ENCODE measurements at places on chromosomes 5 and 9.

GRCh38 chr5:111755942-111756381 is 1.0 kb downstream of the NREP start:
- DNase-seq, result no peak

DNA sequence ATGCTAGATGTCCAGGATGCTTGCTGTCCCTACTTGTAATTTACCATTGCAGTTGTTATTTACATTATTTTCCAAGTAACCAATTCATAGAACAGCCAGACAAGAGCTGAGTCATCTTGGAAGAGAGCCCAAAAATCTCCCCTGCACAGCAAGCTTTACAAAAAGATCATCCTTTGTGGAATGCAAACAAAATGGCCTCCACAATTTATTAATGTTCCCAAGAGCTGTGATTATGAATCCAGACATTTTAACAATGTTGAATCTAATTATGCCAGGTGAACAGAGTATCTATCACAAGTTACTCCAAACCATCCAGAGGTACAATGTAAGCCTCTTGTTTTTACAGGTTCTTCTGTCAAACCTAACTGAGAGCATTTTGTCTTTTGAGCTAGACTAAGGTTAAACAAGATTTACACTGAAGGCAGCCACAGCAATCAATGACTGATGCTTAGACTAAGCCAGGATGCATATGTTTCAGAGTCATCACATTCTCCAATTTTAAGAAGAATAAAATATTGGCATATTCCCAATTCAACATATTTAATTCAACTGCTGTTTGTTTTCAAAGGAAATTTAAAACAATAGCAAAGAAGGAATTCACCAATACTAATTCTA is 95.3 kb upstream of the SLC12A2 start:
- DNase-seq, result peak; percentile 48

DNA sequence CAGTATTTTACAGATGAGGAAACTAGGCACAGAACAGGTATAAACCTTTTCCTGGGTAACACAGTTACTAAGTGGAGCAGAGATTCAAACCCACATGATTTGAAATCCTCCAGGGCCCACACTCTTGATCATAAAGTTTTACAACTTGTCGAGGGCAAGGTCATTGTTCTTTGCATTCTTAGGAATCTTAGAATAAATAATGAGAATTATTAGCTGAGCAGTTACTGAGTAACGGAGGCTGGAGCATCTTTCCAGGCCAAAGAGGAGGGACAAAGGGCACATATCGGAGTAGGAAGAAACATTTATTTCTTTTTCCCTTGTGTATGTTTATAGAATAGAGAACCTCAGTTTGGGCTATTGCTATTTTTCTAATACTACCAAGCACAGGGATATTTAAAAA is 27.1 kb upstream of the F2R start:
- no peak for DNase-seq

- peak; percentile 92 for DNase-seq
Observed at GRCh38 chr9:124309667-124310084, 51.9 kb downstream of the NEK6 start.

GRCh38 chr5:81422671-81423070 is 28.7 kb upstream of the ACOT12 start:
- DNase-seq, result no peak

DNA sequence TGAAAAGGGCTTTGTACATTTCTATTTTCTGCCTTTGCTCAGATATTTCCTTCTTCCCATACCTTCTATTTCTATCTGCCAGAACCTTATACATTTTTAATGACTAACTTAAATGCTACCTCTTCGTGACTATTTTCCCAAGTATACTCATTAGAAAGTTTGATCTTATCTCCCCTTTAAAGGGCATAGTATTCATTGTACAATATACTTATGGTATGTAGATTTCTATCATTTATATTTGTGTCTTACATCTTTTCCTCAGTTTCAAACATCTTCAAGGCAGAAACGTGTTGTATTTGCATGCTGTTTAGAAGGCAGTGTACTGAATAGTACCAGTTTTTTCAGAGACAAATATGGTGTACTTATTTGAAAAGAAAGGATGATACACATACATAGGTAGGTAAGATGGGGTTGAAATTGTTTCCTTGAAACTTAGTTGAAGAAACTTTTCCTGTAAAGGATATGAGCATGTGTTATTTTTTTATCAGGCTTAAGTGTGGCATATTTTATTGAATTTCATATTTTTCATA is 518.1 kb upstream of the NUDT12 start:
- DNase-seq, result no peak

GRCh38 chr5:168270476-168270875 is 21.0 kb upstream of the WWC1 start:
- DNase-seq, result no peak

DNA sequence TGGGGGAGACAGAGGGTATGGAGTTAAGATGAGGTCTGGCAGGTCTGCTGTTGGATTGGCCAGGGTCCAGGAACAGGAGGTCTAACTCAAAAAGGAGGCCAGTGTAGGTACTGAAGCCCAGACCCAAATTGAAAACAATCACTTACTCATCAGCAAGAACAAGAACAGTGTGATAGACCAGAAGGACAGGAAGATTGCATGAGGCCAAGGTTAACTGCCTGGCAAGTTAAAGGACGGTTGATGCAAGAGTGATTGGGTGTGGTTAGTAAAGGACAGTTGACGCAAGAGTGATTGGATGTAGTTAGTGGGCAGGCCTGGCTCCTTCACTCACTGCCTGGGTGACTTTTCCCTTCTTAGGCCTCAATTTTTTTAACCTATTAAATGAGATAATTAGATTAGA is 132.6 kb downstream of the PDZD2 start:
- no peak for DNase-seq

DNA sequence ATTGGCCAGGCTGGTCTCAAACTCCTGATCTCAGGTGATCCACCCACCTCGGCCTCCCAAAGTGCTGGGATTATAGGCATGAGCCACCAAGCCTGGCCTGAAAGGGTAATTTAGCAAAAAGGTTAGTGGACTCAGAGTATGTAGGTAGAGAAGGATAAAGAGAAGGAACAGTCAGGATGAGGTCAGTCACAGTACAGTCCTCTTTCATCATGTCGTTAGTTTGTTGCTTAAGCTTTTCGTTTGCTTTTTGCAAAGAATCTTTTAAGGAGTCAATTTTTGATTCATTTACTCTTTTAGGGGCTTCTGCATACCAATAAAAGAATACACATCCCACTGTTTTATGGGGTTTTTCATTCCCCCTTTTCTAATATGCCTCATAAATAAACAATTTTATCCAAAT is 17.8 kb upstream of the GBGT1 start:
- no peak for DNase-seq

DNA sequence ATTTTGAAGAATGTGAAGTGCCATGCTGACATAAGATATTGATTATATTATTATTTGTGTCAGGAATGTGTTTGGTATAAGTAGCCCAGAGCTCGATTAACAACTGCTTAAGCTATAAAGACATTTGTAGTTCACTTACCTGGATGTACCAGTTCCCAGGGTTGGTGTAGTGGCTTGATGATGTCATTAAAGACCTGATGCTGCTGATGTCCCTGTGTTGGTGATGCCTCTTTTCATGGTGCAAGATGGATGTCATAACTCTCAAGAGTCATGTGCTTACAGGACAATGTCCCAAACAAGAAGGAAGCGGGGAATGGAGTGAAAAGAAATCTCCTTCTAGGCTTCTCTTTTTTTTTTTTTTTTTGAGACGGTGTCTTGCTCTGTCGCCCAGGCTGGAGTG is 11.5 kb upstream of the GDNF start:
- DNase-seq, result no peak

- DNase-seq, result no peak
Observed at GRCh38 chr5:117888688-117889087, 1099.7 kb downstream of the DTWD2 start.
